ENCODE measurements at places on chromosomes 1 and 21.

DNA sequence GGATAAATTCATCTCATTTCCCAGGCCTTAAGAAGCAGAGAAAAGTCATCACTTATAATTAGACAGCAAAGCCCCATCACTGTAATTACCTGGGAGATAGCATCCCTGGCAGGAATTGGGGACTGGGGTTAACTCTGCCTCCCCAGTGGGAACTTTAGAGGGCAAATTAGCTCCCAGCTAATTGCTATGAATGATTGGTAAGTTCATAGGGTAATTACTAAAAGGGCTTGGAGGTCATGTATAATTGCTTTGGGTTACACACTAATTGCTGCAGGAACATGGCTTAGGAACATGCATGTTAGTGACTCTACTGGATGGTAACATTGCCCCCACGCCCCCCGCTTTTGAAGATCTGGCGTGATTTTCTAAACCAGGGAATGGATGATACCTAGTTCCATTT is 64.8 kb downstream of the UBE2T start:
- DNase-seq, result no peak

DNA sequence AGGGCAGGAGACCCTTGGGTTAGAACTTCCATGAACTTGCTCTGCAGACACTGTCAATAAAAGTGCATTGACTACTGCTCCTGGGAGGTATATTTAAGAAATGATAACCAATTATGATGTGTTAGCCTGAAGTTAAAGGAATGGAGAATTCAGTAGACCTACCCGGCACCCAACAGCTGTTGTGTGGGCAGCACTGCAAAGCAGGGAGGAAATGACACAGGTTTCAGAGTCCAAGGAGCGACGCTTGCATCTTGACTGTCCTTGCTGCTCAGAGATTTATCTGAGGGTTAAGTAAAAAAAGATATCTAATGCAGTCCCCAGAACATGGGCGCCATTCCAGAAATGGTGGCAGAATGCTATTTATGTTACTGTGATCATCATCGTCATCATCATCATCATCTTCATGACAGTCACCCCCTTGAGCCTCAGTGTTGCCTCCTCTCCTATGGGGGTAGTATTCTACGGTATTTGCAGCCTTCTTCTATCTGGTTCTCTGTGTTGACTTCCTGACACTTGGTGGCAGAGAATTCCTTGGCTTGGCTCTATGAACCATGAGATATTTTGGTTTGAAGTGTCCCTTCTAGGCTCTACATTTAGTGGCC is 225.9 kb downstream of the KAZN start:
- DNase-seq, result no peak

DNA sequence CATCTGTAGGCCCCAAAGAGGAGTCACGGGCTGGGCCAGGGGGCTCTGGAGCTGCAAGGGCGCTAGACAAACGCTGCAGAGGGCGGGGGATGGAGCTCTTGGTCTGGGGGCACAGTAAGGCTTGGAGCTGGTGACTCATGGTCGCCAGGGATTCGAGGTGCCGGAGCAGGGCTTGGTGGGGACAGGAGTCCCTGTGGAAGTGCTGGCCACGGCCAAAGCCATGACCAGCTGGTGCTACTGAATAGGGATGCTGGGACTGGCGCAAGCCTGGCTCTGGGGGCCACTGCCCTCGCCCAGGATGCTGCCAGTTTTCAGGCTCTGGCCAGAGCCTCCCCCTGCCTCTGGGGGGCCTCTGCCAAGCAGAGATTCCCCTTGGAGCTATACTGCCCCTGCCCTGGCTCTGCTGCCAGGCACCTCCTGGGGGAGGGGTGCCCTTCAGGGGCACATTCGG is 25.2 kb downstream of the SPOCD1 start:
- DNase-seq, result no peak

GRCh38 chr21:39220150-39220549 is 36.9 kb upstream of the PSMG1 start:
- no peak for DNase-seq

GRCh38 chr1:173914366-173914871 is 2.7 kb downstream of the SERPINC1 start:
- peak; percentile 36 for DNase-seq

GRCh38 chr1:214700437-214700836 is 97.4 kb downstream of the CENPF start:
- no peak for DNase-seq

- DNase-seq, result peak; percentile 37
Observed at GRCh38 chr1:226002667-226003501, 3.7 kb upstream of the SDE2 start.

GRCh38 chr1:36855699-36856494 is 178.4 kb downstream of the GRIK3 start:
- DNase-seq, result no peak

- peak; percentile 90 for DNase-seq
Observed at GRCh38 chr1:93816970-93817678, 61.9 kb downstream of the DNTTIP2 start.

DNA sequence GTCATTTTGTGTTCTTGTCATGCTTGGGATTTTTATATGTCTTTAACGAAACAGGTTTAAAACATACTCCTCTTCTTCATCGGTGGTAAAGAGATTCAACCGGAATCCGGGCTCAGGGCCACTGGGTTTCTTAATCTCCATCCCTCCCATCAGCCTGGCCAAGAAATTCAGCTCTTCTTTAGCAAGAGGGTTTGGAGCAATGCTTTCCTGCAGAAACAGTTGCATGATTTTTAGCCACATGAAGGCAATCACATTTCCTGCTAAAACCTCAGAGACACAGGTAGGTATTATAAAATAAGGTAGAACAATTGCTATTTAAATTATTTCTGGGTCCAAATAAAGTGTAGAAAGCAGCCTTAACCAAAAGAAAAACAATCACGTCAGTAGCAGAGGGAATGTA is 22.7 kb upstream of the LSM10 start:
- DNase-seq, result peak; percentile 50

GRCh38 chr1:215637041-215637573 is 70.0 kb downstream of the KCTD3 start:
- DNase-seq, result peak; percentile 91

- DNase-seq, result no peak
Observed at GRCh38 chr21:35989138-35989735, 71.1 kb downstream of the SETD4 start.

- DNase-seq, result no peak
Observed at GRCh38 chr1:30287976-30288375, 435.4 kb downstream of the MATN1 start.

GRCh38 chr1:51776408-51776807 is 102.1 kb downstream of the NRDC start:
- no peak for DNase-seq

DNA sequence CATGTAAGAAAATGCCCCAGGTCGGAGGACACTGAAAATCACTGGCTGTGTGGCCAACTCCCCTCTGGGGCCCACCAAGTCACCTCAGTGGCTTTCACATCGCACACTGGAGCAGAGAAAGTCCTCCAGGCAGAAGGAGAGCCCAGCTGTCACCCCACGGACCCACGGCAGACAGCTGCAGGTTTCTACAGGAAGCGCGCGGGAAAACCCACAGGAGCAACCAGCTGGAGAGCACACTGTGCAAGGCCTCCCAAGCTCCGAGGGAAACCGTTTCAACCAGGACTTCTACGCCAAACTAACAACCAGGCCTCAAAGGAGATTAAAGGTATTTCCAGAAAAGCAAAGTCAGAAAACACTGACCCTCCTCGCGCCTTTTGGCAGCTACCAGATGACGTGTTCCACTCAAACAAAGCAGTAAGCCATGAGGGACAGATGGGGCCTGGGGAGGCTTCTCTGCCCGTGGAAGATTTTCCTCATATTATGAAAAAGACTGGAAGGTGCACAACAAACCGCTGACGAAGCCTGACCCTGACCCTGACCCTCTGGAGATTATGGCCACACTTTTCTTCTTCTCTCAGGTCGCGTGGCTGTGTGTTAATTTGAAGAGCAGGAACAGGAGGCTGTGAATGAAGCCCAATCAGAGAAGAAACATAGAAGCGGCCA is 21.0 kb downstream of the WDR4 start:
- DNase-seq, result no peak

DNA sequence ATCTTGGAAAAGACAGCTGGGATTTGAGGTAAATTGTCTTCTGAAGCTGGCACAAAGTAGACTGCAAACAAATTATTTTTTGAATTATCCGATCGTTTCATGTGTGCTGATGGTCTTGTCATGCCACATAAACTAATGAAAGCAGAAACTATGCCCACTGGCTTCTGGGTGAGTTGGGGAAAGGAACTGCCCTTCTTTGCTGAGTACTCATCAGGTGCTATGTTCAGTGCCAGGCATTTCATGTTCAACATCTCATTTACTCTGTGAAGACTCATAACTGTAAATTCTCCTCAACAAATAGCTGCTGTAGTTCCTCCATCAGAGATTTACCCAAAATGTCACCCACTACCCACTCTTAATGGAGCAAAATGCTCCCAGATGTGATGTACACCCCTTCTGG is 1.2 kb downstream of the TRIT1 start:
- DNase-seq, result no peak

DNA sequence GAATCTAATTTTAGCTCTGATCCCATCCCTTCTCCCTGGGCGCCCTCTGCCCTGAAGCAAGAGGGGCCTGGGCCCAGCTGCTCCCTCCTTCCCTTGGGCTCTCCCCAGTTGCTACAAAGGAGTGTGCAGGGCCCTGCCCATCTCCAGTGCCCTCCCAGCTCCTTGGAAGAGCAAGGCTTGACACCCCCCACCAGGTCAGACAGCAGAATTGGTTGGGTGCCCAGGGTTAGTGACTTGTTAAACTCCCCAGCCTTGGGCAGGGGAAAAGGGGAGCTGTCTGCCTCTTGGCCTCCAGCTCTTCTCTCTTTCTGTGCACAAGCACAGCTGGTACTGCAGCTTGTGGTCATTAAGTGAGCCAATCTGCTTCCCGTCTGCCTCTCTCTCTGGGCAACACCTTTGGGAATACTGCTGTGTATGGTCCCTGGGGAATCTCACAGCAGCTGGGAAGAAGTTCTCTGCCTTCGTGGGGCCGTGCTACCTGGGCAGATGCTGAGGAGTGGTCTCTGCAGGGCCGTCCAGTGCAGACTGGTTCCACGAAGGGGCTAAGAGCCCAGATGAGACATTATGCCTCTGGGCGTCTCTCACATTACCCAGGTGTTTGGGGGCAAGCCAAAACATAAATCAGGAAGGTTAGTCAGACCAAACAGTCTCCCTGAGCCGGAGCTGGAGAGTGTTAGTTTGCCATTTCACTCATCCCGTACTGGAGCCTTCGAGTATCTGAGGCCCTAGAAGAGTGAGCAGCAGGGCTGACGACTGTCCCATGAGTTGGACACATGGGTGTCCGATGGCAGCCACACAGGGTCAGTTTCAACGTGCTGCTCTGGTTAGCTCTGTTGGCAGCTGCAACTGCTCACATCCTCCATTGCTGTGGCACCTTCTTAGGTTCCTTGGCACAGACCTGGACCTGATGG is 37.3 kb downstream of the TMEM53 start:
- no peak for DNase-seq

DNA sequence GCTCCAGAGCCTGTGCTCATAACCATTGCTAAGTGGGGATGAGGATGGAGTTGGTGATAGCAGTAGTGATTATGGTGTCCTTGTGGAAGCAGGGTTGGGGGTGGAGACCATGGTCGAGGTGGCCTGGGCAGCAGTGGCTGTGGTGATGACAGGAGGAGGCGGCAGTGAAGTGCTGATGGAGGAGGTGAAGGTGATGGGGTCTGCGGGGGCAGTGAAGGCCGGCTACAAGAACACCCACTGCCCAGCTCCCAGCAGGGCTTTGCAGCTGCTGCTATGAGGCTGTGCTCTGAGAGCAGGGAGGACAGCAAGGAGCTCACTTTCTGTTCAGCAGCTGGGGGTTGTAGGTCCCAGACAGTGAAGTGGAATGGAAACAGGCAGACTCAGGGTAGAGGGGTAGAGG is 15.6 kb upstream of the DMBX1 start:
- no peak for DNase-seq

DNA sequence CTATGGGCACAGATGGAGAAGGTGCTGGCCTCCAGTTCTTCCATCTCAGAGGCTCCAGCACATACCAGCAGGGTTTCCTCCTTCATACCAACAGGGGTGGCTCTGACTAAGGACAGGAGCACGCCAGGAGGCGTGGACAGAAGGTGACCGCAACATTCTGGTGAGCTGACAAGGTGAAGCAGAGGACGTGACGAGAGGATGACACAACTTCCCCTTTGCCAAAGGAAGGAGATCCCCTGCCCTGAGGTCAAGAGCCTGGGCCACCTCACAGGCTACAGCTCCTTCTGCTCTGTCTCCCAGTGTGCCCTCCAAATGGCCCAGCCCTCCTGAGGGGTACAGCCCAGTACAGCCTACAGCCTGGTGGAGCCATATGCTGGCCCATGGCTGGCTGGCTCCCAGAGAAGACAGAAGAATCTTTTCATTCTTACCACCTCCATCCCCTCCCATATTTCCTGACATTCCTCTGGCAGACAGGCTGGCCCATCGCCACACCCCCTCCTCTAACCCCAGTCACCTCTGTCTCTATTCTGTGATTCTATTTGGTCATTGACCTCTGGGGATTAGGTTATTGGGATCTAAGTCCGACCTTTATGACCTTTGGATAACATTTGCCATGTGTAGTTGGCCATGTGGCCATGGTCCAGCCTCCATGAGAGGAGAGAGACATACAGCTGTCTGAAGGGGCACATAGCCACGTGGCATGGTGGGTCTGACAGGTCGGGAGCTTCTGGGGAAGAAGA is 5.1 kb upstream of the LAMB3 start:
- DNase-seq, result peak; percentile 69

DNA sequence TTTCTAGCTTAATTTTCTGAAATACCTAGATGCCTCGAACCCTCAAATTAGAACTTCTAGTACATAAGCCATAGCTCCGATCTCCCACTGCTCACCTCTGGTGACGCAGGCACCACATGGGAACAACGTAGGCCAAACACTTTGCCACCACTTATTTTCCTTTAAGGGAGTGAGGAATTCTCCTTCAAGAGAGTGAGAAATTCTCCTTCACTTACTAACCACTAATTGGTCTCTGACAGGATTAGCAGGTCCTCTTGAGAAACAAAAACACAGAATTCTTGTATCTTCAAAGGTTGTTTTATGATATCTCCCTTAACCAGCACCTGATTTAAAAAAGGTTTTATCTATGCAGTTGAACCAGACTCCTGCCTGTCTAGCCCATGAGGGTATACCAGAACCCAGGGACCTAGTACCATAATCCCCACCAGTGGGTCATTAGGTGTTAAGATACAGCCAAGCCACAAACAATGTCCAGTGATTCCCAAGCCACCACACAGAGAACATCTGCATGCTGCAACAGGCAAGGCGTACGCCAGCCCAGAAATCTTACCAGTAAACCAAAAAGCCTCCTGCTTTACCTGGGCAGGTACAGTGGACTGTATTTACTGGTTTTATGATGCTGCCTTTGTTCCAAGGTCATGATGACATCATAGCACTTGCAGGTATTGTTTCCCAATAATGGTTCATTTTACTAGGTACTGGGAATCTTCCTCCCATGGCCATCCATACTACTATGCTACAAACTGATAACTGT is 20.3 kb upstream of the CXADR start:
- peak; percentile 34 for DNase-seq
